Neuronal stem cell (in vitro differentiated cells): ENCODE measurements at places on chromosomes 11 and 22.

DNA sequence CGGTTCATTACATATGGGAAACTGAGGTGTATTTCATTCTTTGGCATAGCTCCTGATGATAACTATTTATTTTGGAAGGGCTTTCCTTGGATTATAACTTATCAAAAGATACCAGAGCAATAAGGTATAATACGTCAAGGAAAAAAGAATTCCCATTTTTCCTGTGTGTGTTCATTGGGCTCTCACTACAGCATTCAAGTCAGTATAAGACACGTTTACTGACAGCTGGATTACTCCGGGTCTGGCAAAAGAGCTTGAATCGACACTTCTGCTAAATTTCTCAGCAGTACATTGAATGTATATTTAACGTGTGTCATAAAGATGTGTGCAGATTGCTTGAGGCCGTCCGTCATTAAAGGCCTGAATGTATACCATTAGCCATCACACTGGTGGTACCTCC, 163.4 kb downstream of the NCAM1 start:
- no peak for DNase-seq

GRCh38 chr11:95796501-95796900, 6.2 kb downstream of the CEP57 start:
- no peak for DNase-seq

DNA sequence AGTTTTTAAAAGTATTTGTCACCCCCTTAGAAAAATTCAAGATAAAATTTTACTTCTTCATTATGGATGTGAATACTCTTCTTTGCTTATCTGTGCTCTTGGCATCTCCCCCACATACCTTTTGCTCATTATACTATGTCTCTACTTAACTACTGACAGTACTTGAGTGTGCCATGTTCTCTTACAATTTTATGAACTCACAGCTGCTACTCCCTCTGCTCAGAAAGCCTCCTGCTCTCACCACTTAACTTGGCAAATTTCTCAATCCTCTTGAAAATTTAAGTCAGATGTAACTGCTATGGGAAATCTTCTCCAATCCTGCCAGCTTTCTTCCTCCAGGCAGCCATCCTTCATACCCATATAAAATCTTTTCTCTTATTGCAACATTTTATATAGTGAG, 163.4 kb downstream of the CNTN5 start:
- DNase-seq: no peak

DNA sequence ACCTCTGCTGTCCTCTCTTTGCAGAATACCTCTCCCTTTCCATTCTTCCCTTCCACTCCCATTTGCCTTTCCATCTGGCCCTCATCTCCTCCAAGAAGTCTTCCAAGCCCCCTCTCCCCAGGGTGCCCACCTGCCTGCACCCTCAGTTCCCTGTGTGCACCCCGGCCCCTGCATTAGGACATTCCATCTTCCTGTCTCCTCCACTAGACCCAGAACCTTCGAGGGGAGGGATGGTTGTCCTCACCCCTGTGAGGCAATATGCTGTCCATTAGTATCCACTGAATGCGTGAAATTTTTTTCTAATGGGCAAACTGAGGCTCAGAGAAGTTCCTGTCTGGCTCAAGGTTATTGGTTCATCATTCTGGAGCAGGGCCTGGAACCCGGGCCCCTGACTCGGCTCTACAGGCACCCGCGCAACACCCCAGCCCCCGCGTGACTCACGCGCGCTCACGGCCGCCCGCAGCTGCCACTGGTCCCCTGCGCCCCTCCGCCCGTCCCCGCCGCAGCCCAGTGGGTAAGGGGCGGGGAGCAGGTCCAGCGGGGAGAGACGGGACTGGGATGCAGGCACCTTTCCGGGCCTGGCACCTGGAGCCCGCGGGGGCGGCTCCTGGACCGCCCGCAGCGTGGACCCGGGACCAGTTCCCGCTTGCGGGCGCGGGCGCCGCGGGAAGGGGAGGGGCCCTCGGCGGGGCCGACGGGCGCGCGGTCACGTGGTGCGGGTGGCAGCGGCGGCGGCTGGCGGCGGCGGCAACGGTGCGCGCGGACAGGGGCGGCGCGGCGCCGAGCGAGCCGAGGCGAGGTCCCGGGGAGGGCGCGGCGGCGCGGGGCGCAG, 7.0 kb downstream of the SEPTIN3 start:
- no peak for DNase-seq

DNA sequence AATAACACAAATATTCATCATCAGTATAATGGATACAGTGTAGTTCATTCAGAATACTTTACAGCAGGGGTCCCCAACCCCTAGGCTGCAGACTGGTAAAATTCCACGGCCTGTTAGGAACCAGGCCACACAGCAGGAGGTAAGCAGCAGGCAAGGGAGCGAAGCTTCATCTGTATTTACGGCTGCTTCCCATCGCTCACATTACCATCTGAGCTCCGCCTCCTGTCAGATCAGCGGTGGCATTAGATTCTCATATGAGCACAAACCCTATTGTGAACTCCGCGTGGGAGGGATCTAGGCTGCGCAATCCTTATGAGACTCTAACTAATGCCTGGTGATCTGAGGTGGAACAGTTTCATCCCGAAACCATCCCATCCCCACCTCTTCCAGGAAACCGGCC, 125.1 kb downstream of the SERGEF start:
- DNase-seq: no peak

- no peak for DNase-seq
Measured at GRCh38 chr22:47309946-47310345, 547.5 kb downstream of the TBC1D22A start.

DNA sequence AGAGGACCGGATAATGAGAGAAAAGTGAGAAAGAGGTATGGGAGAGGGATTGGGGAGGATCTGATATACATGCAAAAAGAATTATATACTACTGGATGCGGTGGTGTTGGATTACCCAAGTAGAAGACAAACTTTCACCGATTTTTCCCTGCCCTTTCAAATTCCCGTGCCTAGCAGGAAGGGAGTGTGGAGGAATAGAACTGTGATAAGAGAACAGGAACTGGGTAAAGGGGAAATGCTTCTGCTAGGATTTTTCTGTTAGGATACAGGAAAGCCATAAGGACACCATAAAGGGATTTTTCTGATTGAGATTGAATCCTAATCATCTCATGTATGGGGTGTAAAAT, 480 bp upstream of the MTMR2 start:
- no peak for DNase-seq

- no peak for DNase-seq
Measured at GRCh38 chr11:67439321-67440228, 2.1 kb upstream of the PTPRCAP start.

DNA sequence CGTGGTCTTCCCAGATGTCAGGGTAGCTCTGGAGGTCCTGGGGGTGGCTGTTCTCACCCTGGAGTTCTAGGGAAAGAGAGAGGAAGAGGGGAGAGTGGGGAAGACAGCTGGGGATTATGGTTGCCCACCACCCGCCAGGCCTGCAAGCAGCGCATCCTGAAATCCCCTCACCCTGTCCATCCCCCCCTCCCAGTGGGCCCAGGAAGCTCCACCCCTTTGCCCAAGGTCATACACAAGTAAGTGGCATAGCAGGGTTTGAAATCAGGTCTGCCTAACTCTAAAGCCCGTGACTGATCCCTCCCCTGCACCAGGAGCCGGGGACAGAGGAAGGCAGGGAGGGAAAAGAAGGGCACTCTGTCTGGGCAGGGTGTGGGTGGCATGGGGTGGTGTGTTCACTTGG, 105.3 kb downstream of the NECTIN1 start:
- DNase-seq: no peak

DNA sequence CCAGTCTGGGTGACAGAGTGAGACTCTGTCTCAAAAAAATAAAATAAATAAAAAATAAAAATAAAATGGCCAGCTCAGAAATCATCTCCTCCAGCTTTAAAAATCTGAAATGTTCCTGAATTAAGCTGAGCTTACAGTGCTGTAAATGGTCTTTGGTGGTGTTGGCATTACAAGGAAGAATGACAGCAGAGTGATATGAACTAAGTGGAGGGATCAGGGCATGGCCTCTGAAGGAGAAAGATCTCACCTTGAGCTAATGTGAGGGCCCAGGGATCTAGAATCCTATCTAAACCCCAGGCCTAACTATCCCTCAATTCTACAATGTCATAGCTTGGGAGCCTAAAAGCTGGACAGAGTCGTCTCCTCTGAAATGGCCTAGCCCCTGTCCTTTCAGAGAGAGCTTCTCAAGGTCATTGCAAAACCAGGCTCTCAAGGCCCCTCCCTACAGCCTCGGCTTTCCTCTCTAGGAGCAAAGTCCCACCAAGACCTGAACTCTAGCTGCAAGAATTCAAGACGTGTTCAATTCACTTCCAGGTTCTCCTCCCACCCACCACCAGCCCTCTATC, 345.4 kb downstream of the BUD13 start:
- DNase-seq: no peak

- no peak for DNase-seq
Measured at GRCh38 chr11:12276831-12277475, 100.4 kb upstream of the PARVA start.

DNA sequence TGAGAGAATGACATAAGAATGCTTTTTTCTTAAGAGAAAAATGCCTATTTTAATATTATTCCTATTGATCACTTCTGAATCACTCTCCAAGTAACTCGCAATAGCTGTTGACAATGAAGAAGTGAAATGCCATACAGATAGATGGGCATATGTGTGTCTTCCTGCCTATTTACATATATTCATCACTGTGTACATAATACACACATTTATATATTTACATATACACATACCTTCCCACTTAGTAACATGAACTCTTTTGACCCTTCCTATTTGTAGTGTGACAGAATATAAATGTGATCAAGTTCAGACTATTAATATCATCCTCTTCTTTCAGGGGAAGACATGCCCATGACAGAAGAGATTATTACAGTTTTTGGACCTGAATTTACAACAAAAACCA, 756.7 kb downstream of the DLG2 start:
- no peak for DNase-seq

- no peak for DNase-seq
Measured at GRCh38 chr11:119416606-119417580, 6.1 kb downstream of the THY1 start.

DNA sequence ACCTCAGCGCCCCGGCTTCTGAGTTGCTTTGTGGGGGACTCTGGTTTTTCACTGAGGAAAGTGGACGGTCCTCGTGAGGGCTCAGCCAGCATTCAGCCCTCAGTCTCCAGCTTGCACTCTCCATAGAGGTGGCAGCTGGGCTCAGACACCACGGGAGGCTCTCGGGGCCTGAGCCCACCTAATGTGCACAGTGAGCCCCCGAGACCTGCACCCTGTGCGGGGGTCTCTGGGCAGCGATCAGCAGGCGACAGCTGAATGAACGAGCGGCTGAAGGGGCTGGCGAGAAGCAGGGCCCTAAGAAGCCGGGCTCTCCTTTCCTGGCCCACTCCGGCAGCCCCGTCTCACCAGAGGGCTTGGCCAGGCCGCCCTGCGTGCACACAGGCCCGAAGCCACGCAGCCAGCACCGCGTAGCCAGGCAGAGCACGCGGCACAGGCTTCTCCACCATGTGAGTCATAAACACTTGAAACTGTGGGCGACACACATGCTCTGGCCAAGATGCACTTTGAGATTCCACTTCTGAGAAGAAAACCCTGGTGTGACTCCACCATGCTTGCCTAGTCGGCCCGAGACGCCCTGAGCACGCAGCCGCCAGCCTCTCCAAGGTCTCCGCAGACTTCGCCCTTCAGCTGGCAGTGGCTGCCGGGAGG, 28.0 kb downstream of the TOLLIP start:
- DNase-seq: no peak

DNA sequence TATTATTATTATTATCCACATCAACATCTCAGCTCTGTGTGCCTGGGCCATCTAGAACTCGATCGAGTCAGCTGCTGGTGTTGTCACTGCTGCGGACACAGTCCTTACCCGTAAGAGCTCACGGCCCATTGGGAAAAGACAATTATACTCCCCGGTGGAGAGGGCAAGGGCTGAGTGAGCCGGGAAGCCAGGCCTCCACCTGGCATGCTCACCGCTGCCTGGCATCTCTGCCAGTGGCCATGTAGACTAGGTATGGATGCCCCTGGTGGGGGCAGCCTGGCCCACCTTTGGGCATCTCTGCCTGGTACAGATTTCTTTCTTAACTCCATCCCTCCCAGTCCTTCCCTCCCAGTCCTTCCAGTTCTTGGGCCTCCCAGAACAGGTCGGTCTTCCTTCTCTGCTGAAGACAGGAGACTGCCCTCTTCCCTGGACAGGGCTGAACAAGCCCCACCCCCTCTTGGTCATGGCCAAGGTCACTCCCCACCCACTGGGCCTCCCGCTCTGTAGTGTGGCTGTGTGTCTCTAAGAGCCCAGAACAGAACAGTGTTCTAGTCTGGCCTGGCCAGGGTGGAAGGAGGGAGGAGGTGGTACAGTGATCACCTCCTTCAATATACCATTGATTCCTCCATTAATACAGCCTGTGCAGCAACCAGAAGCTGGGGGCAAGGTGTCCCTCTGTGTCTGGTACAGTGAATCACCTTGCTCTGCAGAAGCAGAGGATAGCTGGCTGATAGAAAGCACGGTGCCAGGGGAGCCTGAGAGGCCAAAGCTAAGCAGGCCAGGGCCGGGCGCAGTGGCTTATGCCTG, 57.7 kb downstream of the FLRT1 start:
- no peak for DNase-seq

DNA sequence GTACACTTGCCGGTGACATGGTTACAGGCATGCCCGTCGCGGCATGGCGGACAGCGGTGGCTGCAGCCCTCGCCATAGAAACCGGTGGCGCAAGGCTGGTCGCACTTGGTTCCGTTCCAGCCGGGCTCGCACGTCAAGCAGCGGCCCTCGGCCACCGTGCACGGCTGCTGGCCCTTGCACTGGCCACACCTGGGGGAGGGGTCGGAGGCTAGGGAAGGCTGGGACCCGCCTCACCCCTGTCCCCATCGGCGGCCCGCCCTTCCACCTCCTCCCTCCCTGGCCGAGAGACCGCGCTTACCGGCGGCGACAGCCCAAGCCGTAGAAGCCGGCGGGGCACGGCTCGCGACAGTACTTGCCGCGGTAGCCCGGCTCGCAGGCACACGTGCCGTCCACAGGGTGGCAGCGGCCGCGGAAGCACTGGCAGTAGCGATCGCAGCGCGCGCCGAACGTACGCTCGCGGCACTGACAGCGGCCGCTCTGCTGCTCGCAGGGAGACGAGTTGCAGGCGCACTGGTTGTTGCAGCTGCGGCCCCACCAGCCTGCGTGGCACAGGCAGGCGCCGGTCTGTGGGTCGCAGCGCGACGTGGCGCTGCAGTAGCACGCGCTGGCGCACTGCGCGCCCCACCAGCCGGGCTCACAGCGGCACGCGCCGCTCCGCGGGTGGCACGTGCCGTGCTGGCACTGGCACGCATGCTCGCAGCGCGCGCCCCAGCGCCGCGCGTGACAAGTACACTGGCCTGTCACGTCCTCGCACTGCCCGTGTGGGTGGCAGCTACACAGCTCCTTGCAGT, 6.7 kb downstream of the SCARF2 start:
- DNase-seq: peak; percentile 61

- DNase-seq: no peak
Measured at GRCh38 chr11:131910178-131910522, 539.7 kb downstream of the NTM start.

GRCh38 chr11:44305026-44305469, 4.9 kb downstream of the ALX4 start:
- no peak for DNase-seq

- DNase-seq: peak; percentile 32
Measured at GRCh38 chr11:102010776-102011494, 36.3 kb upstream of the CFAP300 start.
